Activated naive CD8-positive, alpha-beta T cell treated with anti-CD3 and anti-CD28 coated beads for 36 hours (primary cell): ENCODE measurements at places on chromosomes 7 and 10.

DNA sequence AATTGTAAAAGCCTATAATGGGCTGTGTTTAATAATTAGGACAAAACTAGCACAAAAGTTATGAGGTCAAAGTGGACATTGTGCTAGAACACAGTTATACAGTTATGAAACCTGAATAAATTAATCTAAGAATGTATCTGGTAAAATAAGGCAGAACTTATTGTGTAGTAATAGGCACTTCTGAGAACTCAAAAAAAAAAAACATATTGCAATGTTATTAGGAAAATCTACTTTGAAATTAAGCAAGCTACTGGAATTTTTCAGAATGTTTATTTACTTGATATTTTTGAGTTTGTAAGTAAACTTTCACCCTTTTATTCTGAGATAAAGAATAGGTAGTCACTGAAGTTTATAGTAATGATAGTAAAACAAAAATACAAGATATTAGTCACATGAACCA, 135.8 kb upstream of the ABCB5 start:
- DNase-seq, result no peak

DNA sequence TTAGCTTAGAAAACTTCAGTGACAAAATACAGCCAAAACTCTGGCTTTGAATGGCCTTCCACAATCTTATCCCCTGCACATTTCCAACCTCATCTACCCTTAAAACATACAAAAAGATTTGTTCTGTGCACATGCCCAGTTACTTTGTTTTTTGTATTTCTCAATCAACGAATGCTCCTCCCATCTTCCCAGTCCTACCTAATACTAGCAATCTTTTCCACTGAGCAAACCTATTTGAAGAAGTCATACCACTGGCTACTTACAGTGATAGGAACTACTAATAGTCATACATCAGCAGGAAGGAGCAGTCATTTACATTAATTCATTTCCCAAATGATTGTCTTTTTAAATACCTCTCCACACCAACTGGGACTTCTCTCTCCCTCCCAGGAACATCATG, 2.5 kb downstream of the USP54 start:
- no peak for DNase-seq

- no peak for DNase-seq
Observed at GRCh38 chr7:135910393-135911036, 66.6 kb downstream of the MTPN start.

DNA sequence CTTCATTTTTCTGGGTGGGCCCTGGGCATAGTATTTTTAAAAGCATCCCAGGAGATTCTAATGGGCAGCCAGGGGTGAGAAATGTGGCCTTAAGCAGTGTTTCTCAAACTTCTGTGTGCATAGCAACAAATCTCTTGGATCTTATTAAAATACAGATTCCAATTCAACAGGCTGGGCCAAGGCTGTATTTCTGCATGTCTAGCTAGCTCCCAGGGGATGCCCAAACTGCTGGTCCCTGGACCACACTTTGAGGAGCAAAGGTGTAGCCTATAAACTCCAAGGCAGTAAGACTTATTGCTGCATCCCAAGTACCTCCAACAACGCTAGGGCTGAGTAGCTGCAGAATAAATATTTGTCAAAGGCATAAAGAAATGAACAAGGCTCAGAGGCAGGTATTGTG, 292.9 kb upstream of the ZMIZ1 start:
- DNase-seq, result no peak
